ENCODE measurements at places on chromosomes 7 and 10.

GRCh38 chr7:877312-878232, 1.2 kb downstream of the GET4 start:
- DNase-seq, result no peak

GRCh38 chr10:113159563-113159962, 209.5 kb downstream of the TCF7L2 start:
- DNase-seq, result no peak

DNA sequence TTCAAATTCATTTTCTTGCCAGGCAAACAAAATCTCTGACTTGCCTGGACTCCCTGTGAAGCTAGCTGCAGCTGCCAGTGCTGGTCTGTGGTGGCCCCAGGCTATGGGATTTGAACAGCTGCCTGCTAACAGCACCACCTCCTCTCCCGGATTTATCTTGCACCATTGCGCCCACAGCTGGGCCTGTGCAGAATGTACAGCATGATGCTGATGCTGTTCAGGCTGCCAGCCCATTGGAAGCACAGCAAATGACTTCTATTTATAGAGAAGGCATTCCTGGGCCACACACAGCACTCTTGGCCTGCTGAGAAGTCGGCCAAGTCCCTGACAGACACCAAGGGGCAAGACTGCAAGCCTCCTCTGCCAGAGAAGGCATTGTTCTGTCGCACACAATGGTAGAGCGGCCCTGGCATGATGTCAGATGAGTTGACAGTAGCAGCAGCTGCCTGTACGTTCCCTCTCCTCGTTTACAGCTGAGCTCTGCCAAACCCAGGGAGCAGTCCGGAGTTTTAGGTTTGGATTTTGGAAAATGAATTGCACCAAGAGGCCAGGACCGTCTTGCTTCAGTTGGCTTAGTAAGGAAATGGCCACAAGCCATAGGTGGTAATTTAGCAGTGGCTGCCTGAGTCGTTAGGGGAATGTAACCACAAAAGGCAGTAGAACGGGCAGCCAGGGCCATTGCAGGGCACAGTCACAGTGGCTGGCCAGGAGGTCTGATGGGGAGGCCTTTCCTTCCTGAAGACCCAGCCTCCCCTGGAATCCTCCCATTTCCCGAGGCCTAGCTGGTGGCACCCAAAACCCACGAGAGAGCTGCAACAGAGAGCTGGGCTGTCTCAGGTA, 38.5 kb downstream of the MTURN start:
- DNase-seq, result peak; percentile 98

GRCh38 chr10:1402816-1403507, 334.4 kb downstream of the ADARB2 start:
- DNase-seq, result no peak

GRCh38 chr10:119129721-119130120, 25.8 kb downstream of the DENND10 start:
- DNase-seq, result no peak

DNA sequence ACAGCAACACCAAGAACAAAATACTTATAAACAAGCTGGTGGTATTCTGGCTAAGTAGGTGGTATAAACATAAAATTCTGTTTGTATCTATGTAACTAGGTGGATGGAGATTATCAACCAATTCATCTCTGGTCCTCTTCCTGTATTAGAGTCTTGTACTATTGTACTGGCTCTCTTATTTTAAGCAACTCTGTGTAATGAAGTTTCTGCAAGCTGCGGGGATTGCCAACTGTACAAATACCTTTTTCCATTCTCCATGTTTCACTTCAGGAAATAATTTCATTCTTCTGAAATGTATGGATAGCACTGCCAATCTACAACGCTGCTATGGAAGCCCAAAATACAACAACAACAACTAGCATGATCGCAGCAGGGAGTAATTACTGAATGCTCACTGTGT, 44.8 kb downstream of the JAZF1 start:
- DNase-seq, result no peak

- no peak for DNase-seq
Observed at GRCh38 chr7:102009628-102010027, 192.2 kb downstream of the CUX1 start.

Measured in SK-MEL-5 (cell line).